ENCODE measurements at places on chromosomes 5 and 9.

GRCh38 chr9:127599550-127599891, 12.6 kb upstream of the STXBP1 start:
- no peak for DNase-seq

DNA sequence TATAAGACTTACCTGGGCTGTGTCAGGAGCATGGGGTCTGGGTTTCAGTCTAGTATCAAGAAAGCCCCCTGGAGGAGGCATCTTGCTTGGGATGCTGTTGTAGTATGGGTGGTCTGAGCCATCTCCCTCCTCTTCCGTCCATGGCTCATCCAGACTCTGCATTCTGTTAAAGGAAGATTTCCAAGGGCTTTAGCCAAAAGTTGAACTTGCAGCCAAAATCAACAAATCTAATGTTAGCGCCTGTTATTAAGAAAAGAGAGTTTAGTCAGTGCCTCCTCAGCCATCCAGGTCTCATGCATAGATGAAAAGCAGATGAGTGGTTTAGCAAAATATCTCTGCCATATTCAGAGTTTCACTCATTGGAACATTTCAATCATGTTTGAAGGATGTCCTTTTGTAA, 55.6 kb downstream of the S1PR3 start:
- DNase-seq: no peak

GRCh38 chr5:138258704-138259292, 15.6 kb downstream of the GFRA3 start:
- DNase-seq: no peak

DNA sequence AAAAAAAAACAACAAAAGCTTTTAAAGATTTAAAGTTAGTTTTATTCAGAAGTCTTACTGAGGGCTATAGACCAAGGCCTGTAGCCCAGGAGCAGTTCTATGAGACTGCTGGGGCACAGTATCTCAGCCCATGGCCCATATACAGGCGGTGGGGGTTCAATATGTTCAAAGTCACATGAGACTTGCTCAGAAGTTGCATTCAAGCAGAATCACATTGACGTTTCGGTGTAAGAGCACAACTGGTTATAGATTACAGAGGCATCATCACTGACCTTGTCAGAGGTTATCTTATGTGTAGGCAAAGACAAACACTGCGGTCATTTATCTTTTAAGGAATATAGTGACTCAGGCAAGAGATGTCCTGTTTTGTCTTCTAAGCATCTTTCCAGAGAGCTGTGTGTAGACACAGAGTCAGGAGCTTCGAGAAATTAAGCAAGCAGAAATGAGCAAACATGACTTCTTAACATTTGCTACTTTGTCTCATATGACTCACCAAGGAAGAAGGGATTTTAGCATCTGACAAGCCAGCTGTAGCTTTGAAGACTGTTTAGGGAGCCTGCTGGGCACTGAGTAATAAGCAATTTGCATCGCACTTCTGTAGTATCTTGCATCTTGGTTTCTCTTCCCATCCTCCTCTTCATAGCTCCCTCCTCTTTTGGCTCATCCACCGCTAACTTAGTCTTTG, 12.9 kb upstream of the F2RL1 start:
- DNase-seq: no peak

- no peak for DNase-seq
These were observed 35.6 kb downstream of the TNFSF8 start for GRCh38 chr9:114894609-114895433.

GRCh38 chr5:6328173-6328572, 50.2 kb downstream of the MED10 start:
- no peak for DNase-seq

- DNase-seq: no peak
These were observed 40.6 kb upstream of the OLFM1 start for GRCh38 chr9:135046739-135047350.

DNA sequence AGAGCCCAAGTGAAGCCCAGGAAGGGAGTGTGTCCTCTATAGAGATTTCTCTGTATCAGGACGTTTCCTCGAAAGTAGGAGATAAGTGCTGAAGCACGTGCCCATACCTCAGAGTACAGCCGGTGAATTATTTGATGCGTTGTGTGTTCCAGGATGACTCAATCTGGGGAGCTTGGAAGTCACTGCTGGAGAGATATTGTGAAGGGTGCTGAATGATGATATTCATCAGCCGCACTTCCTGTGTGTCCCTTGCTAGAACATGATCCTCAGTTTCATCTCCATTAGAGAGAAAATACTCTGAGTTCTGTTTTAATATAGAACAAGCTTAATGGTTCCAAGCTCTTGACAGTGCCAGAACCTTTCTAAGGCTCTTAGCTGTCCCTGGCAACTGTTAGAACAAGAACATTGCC, 402.3 kb upstream of the ADAMTSL1 start:
- DNase-seq: no peak

DNA sequence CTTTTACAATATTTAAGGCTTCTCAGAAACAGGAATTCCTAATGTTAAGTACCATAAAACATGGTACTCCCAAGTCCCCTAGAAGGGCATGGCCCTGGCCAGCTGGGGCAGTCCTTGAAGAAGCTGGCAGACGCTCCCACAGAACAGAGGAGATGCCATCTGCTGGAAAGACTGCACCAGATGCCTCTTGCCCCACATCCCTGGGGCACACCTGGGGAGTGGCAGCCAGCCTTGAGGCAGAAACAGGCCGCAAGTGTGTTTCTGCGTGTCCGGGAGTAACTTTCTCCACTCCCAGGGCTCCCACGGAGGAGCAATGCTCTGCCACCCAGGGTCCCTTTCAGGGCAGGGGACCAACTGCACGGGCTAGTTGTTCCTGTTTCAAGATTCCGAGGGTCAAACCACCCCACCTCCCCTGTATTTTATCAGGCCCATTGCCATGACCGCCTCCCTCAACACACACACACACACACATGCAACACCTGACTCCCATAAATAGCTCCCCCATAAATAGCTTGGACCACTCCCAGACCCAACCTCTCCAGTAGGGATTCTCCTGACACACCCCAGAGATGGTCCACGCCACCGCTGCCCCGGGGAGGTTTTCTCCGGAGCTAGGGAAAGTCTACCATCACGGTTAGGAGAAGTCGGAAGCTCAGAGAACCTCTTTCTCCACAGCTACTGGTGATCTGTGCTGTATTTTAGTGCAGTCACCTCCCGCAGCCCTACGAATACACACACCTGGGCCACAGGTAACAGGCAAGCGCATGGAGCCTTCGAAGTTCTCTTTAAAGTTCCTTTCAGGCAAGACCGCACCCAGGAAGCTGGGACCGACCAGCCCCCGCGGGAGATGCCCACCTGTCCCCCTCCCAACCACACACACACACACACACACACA, 1.5 kb downstream of the SPOCK1 start:
- DNase-seq: no peak

DNA sequence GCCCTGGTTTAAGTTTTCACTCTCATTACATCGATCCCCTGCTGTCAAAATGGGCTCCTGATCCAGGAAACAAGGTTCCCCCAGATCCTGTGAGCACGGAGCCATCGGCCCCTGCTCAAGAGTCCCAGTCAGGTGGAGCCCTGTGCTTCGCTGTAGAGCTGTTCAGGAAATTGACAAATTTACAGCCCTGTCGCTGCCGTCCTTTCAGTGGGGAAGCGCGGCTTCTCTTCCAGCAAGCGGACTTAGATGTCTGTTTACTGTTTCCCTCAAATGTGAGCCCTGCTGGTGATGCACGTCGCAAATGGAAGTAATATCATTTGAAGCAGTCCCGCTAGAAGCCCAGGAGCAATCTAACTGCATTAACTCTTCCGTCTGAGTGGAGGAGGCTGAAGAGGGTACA, 760.9 kb upstream of the WWC1 start:
- DNase-seq: no peak

DNA sequence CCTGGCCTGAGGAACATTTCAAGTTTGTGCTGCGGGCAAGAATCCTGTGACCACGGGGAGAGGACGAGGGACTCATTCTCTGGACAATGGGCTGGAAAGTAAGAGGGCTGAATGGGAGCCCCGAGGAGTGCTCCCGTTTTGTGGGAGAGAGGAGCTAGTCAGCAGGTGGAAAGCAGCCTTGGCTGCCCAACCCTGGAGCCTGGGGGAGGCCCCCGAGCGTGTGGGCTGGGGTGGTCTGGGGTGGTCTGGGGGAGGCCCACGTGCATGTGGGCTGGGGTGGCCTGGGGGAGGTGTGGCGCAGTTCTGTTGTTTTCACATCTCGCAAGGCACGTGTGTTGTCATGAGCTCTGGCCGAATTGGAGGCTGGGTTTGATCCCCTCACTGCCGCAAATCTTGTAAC, 27.5 kb downstream of the EHMT1 start:
- no peak for DNase-seq

DNA sequence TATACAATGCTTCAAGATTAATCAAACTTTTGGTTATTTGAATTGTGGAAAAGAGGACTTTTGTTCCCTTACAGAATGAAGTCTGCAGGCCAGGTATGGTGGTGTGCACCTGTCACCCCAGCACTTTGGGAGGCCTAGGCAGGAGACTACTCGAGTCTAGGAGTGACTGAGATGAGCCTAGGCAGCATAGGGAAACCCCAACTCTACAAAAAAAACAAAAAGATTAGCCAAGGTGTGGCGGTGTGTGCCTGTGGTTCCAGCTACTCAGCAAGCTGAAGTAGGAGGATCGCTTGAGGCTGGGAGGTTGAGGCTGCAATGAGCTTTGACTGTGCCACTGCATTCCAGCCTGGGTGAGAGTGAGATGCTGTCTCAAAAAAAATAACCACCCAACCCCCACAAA, 9.3 kb downstream of the CCNH start:
- no peak for DNase-seq

DNA sequence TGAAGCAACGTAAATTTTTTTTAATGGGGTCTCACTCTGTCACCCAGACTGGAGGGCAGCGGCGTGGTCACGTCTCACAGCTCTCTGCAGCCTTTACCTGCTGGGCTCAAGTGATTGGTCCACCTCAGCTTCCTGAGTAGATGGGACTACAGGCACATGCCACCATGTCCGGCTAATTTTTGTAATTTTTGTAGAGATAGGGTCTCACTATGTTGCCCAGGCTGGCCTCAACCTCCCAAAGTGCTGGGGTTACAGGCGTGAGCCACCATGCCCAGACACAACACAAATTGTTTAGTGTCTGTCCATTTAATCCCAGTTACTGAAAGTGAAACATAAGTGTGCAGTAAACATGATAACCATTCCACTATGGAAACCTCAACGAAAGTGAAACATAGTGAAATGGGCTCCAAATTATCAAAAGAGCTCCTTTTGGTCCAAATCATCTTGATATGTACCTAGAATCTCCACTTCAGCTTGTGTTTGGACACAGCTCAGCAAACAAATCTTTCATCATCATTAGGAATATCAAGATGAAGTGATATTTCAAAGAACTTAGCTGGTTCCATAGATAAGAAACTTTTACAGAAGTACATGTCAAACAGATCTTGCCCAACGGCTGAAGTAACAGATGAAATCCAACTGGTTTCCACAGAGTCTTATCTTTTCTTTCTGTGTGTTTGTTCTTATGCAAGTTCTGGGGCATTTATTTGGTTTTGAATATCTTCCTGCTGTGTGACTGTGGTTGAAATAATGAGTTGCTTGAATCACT, 41.2 kb upstream of the PLPP1 start:
- DNase-seq: no peak

- DNase-seq: no peak
These were observed 50.1 kb downstream of the FAM78A start for GRCh38 chr9:131226226-131226625.

DNA sequence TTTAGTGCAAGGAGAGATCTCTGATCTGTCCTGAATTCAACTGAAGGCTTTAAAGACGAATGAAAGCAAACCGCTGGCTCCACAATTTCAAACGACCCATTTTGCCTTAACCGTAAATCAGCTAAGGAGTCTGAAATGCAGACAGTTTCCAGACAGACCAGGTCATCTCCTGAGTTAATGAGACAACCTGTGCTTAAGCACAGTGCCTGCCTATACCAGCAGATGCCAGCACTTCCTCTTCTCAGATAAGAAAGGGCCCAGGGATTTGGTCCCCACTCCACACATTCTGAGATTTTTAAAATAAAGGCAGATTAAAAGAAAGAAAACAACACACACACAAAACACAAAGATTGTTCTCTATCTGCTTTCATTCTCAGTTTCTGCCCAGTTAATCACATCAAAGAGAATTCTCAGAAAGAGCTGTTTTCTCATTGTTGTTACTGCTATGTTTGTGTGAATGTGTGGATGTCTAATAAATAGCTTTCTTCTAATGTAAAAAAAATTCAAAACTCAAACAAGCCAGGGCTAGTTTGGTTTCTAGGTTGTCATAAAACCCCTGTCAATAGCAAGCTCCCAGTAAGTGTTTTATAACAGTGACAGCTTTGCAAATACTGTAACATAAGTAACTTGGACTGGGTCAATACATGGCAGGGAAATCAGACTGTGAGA, 157.7 kb upstream of the SLC24A2 start:
- DNase-seq: no peak

DNA sequence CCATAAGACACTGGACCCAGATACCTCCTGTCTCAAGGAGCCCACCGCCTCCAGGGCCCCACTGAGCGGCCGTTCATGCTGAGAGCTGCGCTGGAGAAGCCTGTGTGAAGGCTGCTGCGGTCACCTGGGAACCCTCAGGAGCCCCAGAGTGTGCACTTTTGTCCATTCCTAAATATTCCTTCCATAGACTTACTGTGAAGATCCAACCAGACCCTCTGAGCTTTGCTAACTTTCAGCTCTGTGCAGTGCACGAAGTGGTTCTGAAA, 119.5 kb downstream of the COL23A1 start:
- no peak for DNase-seq

GRCh38 chr9:133543772-133544467, 9.4 kb downstream of the ADAMTSL2 start:
- DNase-seq: no peak

- DNase-seq: no peak
These were observed 197.0 kb downstream of the ADCY2 start for GRCh38 chr5:7592910-7593309.

DNA sequence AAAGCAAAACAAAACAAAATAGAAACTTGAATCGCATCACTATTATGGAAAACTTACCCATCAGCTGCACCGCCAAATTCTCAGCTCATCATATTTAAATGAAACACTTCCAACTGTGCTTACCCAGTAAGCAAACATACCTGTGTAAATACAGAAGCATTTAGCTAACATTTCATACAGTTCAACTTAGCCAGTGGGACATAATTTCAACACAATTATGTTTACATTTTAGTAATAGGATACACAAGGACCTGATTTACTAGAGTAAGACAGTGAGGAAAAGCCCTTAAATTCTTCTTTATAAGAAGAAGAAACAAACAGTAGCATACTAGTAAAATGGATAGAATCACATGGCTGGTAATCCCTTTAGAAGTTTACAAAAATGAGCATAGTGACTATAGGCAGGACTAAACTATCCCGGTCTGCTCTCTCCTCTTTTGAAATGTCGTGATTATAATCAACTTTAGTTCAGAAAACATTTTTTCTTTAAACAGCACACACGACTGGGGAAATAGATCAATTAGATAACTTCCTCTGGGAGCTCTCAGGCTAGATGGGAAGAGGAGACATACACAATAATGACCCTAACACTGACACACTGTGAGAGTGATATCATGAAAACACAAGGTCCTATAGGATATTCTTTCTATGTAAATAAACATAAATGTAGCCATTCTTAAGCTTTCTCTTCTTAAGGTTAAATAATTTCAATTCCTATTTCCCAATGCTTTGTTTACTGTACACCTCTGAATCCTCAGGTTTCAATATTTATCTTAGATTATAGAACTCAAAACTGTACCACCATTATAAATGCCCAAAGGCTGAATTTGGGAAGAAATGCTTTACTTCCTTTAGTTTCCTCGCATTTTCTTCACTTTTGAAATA, 15.9 kb upstream of the CDC20B start:
- no peak for DNase-seq

GRCh38 chr9:128607642-128608350, 48.9 kb downstream of the DYNC2I2 start:
- DNase-seq: no peak
